Activated CD4-positive, alpha-beta T cell treated with anti-CD3 and anti-CD28 coated beads, Interleukin-2, amount 50 U/mL, for 4 hours (primary cell): ENCODE measurements at places on chromosomes 1 and 21.

GRCh38 chr1:57017717-57018116 is 51.9 kb upstream of the C8B start:
- DNase-seq: no peak

GRCh38 chr21:34191876-34192275 is 118.5 kb downstream of the MRPS6 start:
- no peak for DNase-seq

GRCh38 chr1:100628631-100629081 is 90.7 kb downstream of the GPR88 start:
- DNase-seq: no peak

DNA sequence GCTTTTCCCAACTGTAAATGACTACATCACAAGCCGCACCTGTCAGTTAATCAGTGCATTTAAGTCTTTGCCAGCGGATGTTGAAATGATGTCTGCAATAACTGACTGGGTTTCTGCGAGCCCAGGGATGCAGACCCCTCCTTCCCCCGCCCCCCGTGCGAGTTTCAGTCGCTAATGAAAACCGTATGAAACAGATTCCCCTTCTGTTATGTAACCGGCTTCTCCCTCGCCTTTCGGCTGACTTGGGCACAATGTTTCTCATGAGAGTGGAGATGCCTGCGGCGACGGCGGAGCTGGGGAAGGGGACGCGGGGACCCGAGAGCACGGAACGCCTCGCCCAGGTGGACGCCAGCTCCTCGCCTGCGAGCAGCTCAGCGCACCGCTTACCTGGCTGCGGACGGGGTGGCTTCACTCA is 753 bp downstream of the KCNJ6 start:
- DNase-seq: no peak

- no peak for DNase-seq
Observed at GRCh38 chr1:22801761-22802160, 91.1 kb downstream of the EPHB2 start.

DNA sequence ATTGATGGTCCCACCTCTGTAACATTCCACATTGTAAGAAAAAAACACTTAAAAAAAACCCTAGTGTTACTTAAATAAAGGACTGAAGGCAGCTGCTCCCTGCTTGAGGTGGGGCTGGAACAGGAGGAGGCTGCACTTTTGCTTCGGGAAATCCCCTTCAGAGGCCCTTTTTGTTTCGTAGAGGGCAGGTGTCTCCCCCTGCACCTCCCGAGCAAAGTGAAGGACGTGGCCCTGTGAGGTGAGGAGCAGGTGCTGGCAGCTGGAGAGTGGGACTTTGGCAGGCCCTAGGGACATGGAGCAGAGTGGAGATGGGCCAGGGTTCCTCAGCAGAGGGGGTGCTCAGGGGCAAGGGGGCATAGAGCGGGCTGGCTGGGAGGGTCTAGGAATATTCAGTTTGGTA is 33.4 kb upstream of the WNT4 start:
- DNase-seq: no peak

DNA sequence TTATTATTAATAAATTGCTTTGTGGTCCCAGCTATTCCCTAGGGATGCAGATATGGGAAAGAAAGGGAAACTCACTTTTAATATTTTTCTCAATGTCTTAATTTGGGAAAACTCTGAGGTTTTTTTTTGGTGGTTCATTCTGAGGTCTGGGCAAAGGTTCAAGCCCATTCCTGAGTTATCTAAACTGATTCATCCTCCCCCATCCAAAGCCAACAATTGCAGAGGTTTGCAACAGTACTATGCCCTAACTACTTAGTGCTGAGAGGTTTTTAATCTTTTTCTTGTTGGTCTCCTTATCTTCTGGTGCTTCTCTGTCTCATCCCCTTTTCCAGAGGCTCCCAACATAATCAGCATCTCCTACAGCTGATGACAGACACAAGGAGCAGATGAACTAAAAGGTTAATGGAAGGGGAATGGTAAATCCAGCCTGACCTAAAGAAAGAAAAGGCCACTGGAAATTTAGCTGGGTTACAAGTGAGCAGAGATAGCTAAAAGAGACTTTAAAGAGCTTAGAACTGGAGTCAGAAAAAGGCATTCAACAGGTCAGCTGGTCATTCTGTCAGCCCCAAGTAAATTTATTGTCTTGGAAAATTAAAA is 390.4 kb downstream of the TGFB2 start:
- DNase-seq: no peak

GRCh38 chr1:170586321-170587252 is 54.6 kb downstream of the GORAB start:
- DNase-seq: no peak

DNA sequence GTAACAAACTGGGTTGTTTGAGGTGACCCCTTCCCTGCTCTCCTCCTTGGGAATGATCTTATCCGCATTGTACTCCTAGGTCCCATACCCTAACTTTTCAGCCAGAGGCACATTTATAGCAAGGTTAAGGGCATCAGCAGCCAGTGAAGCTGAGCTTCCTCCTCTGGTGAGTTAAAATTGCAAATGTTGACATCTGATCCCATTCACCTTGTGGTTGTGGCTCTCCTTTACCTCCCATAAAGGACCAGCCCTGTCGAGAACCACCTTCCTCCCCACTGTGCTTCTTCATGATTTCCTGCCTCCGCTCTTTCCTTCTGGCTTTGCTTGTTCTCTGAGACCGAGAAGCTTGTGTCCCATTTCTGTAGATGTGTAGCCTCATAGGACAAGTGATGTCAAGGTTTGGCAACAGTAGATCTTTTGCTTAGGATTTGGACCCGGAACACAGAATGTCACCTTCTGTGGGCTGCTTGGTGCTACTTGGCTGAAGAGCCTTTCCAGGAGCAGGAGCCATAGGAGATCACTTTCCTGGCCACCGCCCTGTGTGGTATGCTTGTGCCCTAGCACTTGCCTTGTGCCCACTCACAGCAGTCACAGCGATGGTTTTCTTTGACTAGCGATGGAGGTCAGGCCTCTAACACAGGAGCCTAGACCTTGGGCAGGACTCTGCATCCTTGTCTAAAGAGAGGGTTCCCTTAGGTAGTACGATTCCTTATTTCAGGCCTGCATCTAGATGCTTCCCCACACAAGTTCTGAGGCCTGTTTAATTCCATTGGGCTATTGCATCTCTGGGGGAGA is 18.8 kb downstream of the SZRD1 start:
- DNase-seq: no peak

- no peak for DNase-seq
Observed at GRCh38 chr1:48887796-48888195, 111.1 kb upstream of the BEND5 start.

DNA sequence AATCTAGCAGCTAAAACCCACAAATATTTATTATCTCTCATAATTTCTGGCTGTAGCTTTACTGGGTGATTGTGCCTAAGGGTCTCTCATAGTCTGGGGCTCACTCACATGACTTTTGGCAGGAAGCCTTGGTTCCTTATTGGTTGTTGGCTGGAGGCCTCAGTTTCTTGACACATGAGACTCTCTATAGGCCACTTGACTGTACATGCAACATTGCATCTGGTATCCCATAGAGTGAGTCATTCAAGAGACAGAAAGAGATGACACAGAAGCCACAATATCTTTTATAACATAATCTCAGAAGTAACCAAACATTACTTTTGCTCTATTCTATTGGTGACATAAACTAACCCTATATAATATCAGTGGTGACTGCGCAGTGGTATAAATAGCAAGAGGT is 128.5 kb upstream of the HNRNPU start:
- no peak for DNase-seq

- DNase-seq: no peak
Observed at GRCh38 chr1:183604038-183604808, 14.0 kb upstream of the NCF2 start.

- DNase-seq: no peak
Observed at GRCh38 chr1:111880881-111881837, 108.3 kb downstream of the KCND3 start.

DNA sequence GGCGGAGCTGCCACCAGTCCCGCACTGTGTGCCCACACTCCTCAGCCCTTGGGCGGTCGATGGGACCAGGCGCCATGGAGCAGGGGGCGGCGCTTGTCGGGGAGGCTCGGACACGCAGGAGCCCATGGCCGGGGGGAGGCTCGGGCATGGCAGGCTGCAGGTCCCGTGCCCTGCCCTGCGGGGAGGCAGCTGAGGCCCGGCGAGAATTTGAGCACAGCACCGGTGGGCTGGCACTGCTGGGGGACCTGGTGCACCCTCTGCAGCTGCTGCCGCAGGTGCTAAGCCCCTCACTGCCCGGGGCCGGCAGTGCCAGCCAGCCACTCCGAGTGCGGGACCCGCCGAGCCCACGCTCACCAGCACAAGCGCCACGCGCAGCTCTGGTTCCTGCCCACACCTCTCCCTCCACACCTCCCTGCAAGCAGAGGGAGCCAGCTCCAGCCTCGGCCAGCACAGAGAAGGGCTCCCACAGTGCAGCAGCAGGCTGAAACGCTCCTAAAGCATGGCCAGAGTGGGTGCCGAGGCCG is 267.7 kb downstream of the RYR2 start:
- no peak for DNase-seq

- no peak for DNase-seq
Observed at GRCh38 chr1:77047978-77048614, 171.1 kb downstream of the PIGK start.

- DNase-seq: no peak
Observed at GRCh38 chr1:235507623-235508022, 3.4 kb upstream of the B3GALNT2 start.

DNA sequence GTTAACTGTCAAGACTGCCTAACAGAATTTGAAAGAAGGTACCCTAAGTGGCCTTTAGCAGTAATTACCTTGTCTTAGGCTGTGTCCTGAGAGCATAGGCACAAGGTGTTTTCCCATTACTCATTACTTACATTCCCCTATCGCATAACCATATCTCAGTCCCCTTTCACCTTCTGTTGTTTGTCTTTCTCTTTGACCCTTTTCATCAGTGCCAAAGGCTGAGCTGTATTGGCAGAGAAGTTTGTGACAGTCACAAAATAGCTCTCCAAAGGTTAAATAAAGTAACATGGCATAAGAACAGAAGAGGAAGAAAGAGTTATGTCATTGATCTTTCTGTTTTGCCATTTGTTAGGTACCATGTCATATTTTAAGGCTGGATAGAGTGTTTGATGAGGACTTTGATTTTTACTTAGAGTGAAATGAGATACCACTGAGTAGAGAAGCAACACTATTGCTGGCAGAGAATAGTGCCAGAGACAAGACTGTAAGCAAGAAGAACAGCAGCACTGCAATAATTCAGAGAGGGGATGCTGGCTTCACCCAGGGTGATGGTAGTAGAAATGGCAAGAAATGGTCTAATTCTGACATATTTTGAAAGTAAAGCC is 497.8 kb downstream of the TTLL7 start:
- no peak for DNase-seq

GRCh38 chr1:39418236-39418635 is 73.2 kb upstream of the BMP8A start:
- no peak for DNase-seq
